ENCODE measurements at places on chromosomes 1 and 21.

DNA sequence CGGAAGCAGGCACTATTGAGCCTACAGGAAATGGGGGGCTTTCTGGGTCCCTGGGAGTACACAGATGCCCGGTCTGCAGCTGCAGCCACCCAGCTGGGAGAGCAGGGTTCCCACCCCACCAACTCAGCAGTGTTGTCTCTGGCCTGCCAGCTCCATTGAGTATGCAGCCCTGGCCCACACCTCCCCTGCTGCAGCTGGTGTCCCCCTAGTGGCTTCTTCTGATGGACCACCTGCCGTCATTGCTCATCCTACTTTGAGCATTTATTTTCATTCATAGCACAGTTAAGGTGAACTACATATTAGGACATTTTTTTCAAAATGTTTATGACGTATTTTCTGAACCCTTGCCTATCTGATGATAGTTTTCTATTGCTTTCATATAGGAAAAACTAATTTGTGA is 189.8 kb upstream of the LYPLAL1 start:
- DNase-seq = no peak

- DNase-seq = no peak
These were observed 43.2 kb downstream of the GIPC2 start for GRCh38 chr1:78089010-78089409.

DNA sequence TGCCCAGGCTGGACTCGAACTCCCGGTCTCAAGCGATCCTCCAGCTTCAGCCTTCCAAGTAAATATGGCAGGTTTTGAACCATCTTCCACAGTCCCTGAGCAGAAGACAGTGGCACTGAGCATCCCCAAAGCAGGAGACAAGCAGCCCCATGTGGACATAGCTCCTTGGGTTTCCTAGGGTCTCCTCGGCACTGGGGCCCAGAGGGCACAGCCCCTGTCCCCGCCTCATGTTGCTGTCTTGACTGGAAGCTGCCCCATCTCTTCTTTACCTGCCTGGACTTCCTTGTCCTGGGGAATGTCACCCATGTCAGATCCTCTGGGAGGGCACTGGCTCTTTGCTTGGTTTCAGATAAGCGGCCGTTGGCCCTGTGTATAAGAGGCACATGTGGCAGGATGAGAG is 263.7 kb upstream of the RAB4A start:
- no peak for DNase-seq

- no peak for DNase-seq
These were observed 128.3 kb downstream of the NRDC start for GRCh38 chr1:51750218-51750617.

DNA sequence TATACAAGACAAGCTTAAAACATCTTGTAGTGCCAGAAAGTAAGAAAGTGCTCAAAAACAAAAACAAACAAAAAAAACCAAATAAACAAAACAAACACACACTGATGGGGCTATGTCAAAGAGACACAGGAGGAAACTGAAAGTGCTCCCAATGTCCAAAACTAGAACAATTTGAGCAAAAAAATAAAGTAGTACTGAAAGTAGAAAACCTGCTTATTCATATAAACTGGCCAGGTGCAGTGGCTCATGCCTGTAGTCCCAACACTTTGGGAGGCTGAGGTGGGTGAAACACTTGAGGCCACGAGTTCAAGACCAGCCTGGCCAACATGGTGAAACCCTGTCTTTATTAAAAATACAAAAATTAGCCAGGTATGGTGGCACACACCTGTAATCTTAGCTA is 129.9 kb downstream of the GLUL start:
- no peak for DNase-seq

- no peak for DNase-seq
These were observed 82.6 kb downstream of the ATF6 start for GRCh38 chr1:161848676-161849075.

- DNase-seq = no peak
These were observed 606.9 kb downstream of the NUF2 start for GRCh38 chr1:163928651-163929050.

DNA sequence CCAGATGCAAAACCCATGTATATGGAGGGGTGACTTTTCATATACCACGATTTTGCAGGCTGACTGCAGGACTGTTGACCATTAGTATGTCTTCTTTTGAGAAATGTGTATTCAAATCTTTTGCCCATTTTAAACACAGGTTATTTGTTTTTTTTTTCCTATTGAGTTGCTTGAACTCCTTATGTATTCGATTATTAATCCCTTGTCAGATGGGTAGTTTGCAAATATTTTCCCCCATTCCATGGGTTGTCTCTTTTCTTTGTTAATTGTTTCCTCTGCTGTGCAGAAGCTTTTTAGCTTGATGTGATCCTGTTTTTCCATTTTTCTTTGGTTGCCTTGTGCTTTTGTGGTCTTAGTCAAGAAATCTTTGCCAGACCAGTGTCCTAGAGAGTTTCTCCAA is 24.6 kb upstream of the KLF17 start:
- DNase-seq = no peak

GRCh38 chr1:172287208-172287607 is 133.3 kb upstream of the C1orf105 start:
- no peak for DNase-seq

Data from DMS 273 treated with DMSO at 0.1 percent for 48 hours (cell line).